ENCODE measurements at places on chromosomes 3 and 15.

DNA sequence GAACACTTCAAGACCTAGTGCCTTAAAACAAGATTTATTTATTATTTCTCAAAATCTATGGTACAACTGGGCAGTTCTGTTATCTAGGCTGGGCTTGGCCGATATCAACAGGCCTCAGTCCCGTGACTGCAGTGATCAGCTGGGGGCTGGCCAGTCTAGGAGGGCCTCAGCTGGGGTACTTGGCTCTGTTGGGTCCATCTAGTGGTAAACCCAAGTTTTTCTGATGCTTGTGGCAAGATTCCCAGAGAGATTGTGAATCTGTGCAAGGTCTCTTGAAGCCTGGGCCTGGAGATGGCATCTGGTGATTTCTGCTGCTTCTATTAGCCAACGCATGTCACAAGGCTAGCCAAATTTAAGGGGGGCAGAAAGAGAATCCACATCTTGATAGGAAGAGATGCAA lies 482.4 kb upstream of the SGO1 start:
- DNase-seq: no peak

- DNase-seq: peak; percentile 11
Observed at GRCh38 chr3:114660124-114660523, 366.3 kb downstream of the TIGIT start.

- no peak for DNase-seq
Observed at GRCh38 chr15:60043744-60044435, 39.8 kb downstream of the FOXB1 start.

DNA sequence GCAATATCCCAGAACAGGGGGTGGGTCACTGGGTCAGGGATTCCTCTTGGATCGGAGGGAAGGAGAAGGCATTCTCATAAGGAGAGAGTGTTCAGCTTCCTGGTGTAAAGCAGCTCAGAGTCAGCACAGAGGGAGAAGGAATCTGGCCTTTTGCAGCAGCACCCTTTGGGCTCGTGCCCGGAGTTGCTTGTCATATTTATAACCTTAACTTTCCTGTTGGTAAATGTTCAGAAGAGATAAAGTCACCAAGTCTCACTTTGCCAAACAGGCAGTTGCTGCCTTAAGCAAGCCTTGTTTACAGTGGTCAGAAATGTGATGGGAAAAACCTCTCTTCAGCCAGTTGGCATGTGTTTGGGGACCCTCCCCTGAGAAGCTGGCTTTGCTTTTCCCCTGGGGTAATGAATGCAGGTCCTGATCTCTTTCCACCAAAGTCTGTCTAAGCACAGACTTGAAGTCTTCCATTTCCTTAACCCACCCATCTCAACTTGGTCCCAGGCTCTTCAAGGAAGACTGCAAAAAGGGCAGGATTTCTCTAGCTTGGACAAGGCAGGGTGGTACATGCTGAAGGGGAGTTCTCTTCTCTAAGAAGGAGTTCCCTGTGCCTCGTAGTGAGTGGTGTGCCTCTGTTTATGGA lies 206.9 kb upstream of the BHLHE40 start:
- DNase-seq: peak; percentile 27

DNA sequence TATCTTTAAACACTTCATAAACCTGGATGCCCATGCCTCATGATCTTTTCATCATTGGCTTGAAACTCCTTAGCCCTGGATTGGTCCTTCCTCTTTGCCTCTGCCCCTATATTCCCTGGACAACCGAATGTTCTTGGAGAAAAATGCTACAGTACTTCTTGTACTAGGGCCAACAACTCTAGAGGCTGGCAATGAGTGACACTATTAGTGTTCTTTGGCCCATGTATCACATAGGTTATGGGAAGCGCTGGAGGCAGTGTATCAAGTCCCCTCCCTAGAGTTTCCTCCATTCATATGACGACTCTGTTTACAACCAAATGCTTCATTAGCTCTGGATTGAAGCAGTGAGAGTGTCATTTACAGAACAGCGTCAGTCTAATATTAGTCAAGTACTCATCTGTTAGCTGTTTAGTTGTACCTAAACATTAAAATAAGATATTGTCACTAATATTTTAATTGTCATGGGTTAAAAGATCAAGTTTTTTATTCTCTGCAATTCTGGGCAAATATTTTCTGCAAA lies 66.4 kb upstream of the MYO5C start:
- DNase-seq: no peak

- DNase-seq: no peak
Observed at GRCh38 chr15:52290329-52290728, 5.3 kb downstream of the MYO5C start.

- no peak for DNase-seq
Observed at GRCh38 chr15:70284438-70285214, 186.9 kb upstream of the TLE3 start.

GRCh38 chr3:140303875-140304274 lies 368.9 kb downstream of the CLSTN2 start:
- no peak for DNase-seq

- DNase-seq: no peak
Observed at GRCh38 chr3:188336178-188336577, 182.2 kb downstream of the LPP start.

GRCh38 chr3:126417981-126418530 lies 23.3 kb downstream of the CFAP100 start:
- DNase-seq: no peak

GRCh38 chr3:43291546-43291945 lies 5.2 kb downstream of the SNRK start:
- no peak for DNase-seq

DNA sequence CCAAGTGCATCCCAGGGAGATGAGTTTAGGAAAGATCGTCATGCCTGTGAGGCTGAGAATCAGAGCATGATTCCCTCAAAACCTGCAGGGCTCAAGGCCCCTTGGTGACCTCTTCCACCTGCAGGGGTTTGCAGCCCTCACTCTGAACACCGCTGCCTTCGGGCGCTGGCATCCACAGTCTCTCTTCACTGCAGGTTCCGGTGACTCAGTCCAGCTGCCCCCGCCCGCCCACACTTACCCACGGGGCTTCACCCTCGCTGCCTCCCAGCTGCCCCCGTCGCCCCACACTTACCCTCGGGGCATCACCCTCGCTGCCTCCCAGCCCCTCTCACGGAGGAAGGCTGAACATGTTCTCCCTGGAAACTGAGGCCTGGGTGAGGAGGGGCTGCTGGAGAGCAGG lies 277.1 kb downstream of the XXYLT1 start:
- DNase-seq: no peak

DNA sequence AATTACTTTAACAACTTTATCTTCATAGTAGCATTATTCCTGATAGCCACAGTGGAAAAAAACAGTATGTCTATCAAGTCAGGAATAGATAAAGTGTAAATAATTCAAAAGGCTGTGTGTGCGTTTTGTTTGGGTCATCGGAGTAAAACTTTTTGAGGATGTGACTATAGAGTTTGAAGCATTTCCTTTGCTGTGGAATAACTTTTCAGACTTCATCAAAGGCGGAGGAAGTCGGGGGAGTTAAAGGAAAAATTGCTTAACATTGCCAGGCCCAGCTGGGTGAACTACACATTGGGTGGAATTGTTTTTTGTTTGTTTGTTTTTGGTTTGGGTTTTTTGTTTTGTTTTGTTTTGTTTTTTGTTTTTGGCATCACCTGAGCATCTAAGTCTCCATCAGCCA lies 70.4 kb upstream of the CRTC3 start:
- DNase-seq: no peak

GRCh38 chr3:191492601-191493000 lies 31.6 kb downstream of the PYDC2 start:
- DNase-seq: no peak

GRCh38 chr3:55556619-55557537 lies 69.8 kb upstream of the WNT5A start:
- no peak for DNase-seq

DNA sequence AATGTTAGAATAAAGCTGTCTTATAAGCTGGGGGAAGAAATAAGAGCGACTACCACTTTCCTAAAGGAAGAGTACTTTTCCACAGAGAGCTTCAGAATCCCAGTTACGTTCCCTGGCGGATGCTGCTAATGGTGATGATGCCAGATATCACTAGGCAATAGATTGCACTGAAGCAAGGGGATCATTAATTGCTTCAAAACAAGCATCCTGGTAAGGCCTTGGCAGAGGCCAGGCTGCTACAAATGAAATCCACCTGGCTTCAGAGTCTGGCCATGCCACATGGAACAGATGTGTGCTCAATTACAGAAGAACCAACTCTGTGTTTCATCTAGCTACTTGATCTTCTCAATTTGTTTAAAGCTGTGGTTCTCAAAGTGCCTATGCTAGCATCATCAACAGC lies 129.2 kb upstream of the IL12A start:
- DNase-seq: no peak

GRCh38 chr3:94210256-94210655 lies 147.4 kb downstream of the NSUN3 start:
- DNase-seq: no peak

DNA sequence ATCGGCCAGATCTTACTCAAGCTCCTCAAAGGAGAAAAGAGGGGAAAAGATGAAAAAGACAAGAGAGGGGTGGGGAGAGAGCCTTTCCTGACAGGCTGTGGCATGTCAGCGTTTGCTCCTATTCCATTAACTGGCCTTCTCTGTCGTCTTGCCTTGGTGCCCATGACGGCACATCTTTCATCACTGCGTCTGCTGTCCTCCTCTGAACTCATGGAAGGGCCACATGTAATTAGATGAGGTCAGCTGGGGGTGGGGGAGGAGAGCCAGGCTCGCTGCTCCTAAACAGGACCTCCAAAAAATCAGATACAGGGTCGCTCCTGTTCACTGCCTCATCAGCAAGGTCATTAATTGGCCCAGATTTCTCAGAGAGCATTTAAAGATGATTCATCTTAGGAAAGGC lies 49.7 kb downstream of the LRTM1 start:
- no peak for DNase-seq

GRCh38 chr15:59152694-59153450 lies 47.9 kb downstream of the CCNB2 start:
- DNase-seq: no peak

DNA sequence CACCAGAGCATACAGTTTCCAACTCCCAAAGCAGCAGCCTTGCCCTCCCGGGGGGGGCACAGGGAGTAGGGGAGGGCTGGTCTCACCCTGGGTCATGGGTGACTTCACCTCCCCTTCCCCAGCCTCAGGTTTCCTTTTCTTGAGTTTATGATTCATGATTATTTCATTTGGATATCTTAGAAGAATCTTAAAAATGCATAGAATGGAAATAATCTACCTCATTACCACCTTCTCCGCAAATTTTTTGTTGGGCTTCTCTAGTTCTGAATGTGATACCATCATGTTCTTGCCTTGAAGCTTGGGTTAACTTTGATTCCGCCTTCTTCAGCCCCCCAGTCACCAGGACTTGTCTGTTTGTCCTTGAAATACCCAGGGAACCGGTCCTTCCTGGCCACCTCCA lies 148.8 kb upstream of the ROPN1 start:
- no peak for DNase-seq

DNA sequence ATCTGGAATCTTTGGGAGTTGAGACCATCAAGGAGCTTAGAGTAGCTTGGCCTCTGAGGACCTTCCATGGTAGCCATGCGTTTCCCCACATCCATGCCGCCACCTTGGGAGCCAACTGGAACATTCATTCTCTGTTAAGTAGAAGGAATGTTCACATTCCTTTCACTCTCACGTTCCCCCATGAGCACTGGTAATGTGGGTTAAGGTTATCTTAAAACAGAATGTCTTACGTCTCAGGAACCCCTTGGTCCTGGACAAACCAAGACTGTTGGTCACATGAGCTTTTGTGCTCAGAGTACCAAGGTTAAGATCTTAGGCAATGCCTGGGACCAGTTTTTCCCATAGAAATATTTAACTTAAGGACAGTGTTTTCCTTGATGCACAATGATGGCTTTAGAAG lies 211.7 kb upstream of the UBE2E1 start:
- DNase-seq: no peak

DNA sequence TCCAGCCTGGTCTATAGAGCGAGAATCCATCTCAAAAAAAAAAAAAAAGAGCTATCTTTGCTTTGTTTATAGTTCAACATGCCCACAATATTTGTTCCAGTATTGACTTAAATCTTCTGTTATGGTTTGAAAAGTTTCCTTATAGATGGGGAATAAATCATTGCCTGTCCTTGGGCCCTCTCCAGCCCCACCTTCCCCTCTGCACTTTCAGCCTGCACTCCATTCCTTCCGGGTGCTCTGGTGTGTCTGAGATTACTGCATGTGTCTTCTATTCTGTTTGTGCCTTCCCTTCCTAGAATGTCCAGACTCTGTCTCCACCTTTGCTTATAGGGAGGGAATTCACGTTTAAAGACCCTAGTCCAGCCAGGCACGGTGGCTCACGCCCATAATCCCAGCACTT lies 25.2 kb upstream of the GPX1 start:
- no peak for DNase-seq

GRCh38 chr3:68060191-68060590 lies 405.8 kb upstream of the SUCLG2 start:
- peak; percentile 12 for DNase-seq

DNA sequence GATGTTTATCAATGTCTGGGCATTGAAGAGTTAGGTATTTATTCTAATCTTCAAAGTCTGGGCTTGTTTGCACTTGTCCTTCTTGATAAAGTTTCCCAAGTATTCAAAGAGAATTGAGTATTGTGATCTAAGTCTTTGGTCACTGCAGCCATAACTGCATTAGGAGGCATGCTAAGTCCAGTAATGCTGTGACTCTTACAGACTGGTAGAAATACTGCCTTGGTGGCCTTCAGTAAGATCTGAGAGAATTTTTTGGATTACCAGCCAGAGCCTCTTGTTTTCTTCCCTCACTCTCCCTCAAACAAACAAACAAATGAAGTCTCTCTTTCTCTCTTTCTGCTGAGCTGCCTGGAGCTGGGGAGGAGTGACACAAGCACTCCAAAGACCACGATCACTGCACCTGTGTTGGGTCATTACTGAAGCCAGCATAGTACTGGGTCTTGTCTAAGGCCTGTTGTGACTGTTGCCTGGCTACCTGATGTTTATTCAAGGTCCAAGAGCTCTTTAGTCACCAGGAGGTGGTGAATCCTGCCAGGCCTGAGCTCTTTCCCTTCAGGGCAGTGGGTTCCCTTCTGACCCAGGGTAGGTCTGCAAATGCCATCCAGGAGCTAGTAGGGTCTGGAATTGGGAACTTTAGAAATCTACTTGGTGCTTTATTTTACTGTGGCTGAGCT lies 14.8 kb upstream of the RBP2 start:
- DNase-seq: peak; percentile 36

DNA sequence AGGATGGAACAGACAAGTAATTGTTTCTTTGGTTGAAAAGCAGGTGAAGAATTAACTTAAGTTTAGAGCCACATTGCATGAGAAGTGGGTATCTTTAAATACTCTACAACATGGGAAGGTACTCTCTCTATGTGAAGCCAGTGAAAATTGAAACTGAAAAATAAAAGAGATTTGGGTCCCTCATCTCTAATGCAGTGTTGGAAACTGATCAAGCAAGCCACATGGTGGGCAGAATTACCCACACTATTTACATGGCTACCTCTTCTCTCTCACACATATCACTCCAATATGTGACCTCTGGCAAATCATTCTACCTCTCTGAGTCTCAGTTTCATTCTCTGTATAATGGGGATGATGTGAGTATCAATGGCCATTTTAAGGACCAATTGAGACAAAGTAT lies 339.0 kb downstream of the IL5RA start:
- DNase-seq: no peak

- DNase-seq: no peak
Observed at GRCh38 chr15:73978896-73979295, 13.2 kb downstream of the STOML1 start.
